Effector CD4-positive, alpha-beta T cell (primary cell): ENCODE measurements at places on chromosomes 4 and X.

- DNase-seq, result no peak
Observed at GRCh38 chr4:122617597-122618593, 3.0 kb downstream of the IL21 start.

DNA sequence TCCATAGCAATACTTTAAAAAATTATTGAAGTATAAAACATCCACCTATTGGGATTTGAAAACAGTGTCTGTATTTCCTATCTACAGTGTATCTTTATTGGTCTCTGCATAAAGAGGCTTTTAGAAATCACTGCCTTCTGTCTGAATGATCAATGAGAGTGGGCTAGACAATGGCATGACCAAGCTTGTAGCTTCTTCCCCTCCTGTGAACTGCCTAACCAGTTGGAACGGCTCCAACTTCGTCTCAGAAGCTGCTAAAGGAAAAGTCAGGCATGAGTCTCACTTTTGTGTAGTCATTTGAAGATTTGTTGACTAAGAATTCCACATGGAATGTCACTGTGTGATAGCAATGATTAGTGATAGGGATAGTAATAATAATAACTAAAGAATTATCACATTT, 64.2 kb downstream of the INTS12 start:
- DNase-seq, result no peak

GRCh38 chrX:154486396-154487207, at the start of gene UBL4A:
TSS of gene UBL4A (minus strand) at chrX:154486615. CDS start at chrX:154486584, 31 bp downstream.
- peak; percentile 39 for DNase-seq

GRCh38 chr4:7388627-7389026, 46.1 kb downstream of the PSAPL1 start:
- no peak for DNase-seq
